Bronchial epithelial cell (primary cell): ENCODE measurements at places on chromosomes 13 and 19.

GRCh38 chr13:53848366-53848961 lies 819.9 kb downstream of the OLFM4 start:
- no peak for DNase-seq

GRCh38 chr13:20053891-20054290 lies 95.4 kb downstream of the ZMYM2 start:
- no peak for DNase-seq

DNA sequence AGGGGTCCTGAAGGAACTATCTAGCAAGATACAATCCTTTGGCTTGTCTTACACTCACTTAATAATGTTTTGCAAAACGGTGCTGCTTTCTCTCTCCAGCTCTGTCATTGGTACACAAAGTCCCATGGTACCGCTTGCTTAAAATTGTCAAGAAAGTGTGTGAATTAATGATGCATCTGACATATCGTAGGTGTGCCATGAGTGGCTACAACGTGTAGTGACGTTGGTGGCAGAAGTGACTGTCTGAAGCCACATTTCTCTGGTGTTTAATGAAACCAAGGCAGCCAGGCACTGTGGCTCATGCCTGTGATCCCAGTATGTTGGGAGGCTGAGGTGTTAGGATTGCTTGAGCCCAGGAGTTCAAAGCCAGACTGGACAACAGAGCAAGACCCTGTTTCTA lies 2.6 kb downstream of the HSH2D start:
- DNase-seq: no peak

- DNase-seq: no peak
Observed at GRCh38 chr13:28049880-28050875, 50.2 kb downstream of the FLT3 start.

GRCh38 chr13:23956106-23956505 lies 58.8 kb upstream of the C1QTNF9B start:
- DNase-seq: peak; percentile 91

- peak; percentile 59 for DNase-seq
Observed at GRCh38 chr13:109904218-109904617, 117.8 kb upstream of the IRS2 start.

DNA sequence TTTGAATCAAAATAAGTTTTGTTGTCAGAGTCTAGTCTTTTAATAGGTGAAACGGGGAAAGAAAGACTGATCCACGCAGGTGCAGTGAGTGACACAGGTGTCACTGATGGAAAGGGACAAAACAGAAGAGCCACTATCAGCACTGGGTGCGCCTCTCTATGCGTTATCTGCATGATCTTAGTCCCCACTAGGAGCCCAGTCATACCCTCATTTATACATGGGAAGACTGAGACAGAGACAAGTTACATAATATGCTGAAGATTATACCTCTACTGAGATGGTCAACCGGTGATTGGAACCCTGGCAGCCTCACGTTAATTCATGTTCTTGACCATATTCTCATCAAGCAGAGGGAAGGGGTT lies 3.4 kb downstream of the LRCH1 start:
- no peak for DNase-seq

GRCh38 chr19:33796164-33796875 lies at the start of gene KCTD15:
Gene KCTD15, plus strand, starts transcription at chr19:33796870. Its CDS starts 3,585 bp downstream, at chr19:33800455.
- no peak for DNase-seq

- DNase-seq: no peak
Observed at GRCh38 chr19:16522559-16523377, 19.5 kb downstream of the CHERP start.

GRCh38 chr19:2488942-2489731 lies 13.2 kb downstream of the GADD45B start:
- no peak for DNase-seq

DNA sequence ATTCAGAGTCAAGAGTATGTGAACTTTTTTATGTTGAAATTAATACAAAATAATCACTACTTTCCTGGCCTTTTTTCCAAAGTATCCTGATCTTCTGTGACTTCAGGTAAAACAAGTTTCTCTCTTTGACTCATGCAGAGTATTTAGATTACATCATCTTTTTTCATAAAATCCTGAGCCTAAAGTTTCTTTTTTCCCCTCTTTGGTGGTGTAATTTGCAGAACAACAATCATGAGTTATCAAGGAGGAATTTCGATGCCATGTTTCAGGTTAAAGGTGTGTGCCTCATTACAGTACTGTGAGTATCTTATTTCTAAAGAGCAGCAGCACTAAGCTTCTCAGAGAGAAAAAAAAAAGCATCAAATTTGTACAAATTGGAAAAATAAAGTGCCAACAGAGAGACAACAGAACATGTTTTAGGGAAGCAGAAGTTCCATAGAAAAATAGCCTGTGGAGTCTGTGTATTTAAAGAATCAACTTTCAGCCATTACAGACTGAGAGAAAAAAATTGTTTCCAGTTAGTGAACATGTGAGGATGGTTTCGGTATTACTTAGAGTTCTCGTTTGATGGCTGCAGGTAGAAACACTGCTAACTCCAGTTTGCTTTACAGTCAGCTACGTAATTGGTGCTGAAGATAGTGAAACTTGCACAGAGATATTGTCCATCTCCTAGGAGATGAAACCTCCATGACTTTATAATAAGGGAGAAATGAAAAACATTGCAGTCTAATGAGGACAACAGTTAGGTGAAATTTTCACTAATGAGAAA lies 78.1 kb upstream of the PCDH9 start:
- peak; percentile 85 for DNase-seq

DNA sequence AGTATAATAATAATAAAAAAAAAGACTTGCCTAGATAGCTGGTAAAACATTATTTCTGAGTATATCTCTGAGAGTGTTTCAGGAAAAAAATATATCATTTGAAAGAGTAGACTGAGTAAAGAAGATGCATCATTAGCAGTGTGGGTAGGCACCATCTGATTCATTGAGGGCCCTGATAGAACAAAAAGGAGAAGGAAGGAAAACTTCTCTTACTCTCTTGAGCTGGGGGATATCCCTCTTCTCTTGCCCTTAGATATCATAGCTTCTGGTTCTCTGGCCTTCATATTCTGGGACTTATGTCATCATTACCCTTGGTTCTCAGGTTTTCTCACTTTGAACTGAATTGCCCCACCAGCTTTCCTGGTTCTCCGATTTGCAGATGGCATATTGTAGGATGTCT lies 177.6 kb upstream of the EDNRB start:
- no peak for DNase-seq

DNA sequence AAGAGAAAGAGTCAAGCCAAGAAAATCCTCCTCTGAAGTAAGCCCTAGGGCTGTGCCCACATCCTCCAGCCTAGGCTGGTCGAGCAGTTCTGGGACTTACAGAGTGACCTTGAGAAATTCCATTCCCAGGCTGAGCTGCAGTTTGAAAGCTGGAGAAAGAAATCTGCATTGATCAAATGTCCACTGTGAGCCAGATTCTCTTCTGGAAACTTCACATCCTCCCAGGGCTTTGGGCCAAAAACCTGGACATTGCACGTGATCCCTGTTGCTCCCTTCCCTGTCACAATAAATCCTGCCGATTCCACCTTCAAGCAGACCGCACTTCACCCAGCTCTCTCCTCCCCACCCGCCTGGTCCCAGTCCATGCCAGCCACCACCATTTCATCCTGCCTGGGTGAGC lies 15.7 kb downstream of the TMEM143 start:
- no peak for DNase-seq

DNA sequence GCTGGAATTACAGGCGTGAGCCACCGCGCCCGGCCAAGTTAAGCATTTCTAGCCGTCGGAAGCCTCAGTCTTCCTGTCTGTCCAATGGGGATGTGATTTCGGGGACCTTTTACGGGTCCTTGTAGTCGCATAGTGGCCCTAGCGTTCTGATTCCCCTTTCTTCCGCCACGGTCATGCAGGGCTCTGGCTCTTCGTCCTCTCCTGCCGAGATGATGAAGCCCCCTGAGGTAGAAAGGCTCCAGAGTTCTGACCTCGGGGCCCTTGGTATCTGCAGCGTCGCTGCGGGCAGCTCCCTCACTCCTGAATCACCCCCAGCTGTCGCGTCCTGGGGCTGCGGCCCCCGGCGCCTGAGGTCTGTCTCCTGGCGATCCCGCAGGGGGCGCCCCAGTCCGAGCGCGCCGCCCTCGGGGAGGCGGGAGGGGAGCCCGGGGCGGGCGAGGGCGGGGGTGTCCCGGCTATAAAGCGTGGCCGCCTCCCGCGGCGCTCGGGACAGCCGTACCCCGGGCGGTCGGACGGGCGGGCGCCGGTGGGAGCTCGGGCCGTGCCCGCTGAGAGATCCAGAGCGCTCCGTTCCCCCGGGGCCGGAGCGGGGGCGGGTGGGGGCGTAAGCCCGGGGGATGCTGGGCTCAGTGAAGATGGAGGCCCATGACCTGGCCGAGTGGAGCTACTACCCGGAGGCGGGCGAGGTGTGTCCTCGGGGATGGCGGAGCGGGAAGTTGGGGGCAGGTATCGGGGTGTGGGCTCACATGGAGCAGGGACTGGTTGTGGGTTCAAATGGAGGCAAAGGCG lies at the start of gene FOXA3:
Gene FOXA3, plus strand, starts transcription at position 487 of the 789 bp plus-strand sequence. Its CDS starts 131 bp downstream, at position 618.
- no peak for DNase-seq

- DNase-seq: no peak
Observed at GRCh38 chr19:3184847-3185460, 776 bp upstream of the NCLN start.

DNA sequence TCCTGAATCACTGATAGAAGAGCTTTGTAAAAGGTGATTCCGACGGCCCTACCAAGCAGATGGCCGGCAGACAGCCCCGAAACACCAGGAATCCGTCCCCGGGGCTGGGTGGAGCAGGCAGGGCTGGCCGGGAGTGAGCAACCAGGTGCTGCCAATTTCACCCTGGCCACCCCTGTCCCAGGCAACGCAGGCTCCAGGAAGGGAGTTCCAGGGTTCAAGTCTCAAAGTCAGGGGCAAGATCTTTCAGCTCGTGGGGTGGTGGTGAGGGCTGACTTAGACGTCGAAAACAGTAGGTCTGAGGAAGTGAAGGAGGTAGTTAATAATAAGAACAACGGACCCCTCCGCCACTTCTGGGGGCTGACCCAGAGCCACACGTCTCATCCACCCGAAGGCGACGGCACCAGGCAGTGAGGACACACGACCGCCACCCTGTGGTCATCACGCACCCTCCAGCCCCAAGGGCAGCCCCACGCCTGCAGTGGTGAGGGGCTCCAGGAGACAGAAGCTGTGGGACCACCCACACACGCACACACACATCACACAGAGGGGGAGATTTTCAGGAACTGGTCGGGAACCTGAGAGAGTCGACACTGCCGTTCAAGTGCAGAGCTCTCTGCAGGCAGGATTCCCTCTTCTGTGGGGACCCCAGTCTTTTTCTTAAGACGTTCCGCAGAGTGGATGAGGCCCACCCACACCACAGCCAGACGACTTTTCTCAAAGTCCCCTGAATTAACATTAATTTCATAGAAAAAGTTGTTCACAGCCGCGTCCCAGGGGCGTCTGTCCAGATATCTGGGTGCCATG lies 67.2 kb downstream of the SPACA7 start:
- DNase-seq: no peak

GRCh38 chr19:55165952-55166529 lies 372 bp downstream of the DNAAF3 start:
- DNase-seq: peak; percentile 65

DNA sequence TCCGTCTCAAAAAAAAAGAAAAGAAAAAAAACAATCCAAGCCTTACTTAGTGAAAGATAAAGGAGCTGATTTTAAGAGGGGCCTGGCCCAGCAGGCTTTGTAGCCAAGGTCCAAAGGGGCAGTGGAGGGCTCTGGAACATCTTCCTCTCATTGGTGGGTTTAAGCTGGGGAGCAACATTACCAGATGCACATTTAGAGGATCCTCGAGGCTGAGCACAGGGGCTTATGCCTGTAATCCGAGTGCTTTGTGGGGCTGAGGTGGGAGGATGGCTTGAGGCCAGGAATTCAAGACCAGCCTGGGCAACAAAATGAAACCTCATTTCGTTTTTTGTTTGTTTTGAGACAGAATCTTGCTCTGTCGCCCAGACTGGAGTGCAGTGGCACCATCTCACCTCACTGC lies 8.0 kb upstream of the TMEM160 start:
- no peak for DNase-seq

DNA sequence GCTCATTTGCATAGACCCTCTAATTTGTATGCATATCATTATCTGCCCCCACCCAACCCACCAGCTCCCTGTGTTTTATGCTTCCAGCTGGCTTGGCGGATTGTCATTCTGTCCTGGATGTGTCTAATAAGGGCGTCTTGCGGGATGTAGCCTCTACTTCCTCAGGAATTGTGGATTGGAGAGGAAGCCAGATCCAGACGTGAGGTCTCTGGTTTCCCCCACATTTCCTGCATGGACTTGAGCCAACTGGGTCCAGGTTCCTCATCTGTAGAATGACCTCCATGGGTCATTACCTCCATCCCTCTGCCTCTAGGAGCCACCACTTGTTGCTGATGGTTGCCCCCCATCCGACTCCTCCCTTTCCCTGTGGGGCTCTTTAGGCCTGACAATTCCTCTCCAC lies 7.3 kb downstream of the TNFSF14 start:
- no peak for DNase-seq

DNA sequence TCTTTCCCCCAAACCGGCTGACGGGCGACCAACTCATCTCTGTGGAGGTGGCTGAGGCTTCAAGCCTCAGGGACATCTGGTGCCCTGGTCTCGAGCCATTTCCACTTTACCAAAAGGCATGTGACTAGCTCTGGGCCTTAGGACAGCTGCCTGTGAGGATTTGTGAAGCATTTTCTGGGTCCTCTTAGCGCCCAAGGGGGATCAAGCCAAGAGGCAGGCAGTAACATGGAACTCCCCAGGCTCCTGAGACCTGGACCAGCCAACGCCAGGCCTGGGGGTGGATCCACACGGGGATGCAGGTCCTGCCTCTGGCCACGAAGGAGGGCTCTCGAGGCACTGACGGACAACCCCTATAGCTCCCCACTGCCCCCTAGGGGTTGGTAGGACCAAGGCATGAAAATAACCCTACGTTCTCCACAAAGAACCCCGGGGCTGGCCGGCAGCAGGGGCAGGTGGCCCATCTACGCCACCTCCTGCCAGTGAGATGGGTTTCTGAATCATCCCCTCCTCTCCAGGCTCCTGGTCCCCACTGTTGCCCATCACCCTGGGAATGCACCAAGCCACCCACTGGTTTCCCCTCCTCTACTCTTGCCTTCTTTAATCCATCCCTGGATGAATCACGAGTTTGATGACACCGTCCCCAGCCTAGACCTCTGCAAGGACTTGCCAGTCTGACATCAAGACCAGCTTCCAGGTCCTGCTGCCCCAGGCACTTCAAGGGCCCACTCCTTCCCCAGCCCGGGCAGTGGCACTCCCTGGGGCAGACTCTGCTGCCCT lies 7.0 kb upstream of the MYDGF start:
- DNase-seq: peak; percentile 30

- DNase-seq: no peak
Observed at GRCh38 chr19:17673937-17674799, 14.0 kb downstream of the UNC13A start.

- DNase-seq: no peak
Observed at GRCh38 chr13:21636656-21637055, 32.7 kb upstream of the MICU2 start.

DNA sequence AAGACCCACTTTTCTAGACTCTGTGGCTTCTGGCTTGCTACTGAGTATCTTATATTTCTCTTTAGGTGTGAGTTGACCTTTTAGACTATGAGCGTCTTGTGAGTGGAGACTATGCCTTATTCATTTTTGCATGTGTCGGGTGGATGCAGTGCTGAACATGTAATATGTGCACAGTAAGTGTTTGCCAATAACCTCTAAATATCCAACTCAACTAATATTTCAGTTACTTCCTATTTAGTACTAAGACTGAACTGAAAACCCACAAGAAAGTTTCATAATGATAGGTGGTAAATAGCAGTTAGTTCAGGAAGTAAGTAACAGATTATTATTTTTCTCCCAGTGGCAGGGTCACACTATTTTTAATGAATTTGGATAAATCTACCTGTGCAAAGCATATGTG lies 269.3 kb downstream of the KCNRG start:
- no peak for DNase-seq

GRCh38 chr13:92300651-92301050 lies 902.2 kb downstream of the GPC5 start:
- DNase-seq: no peak
